ENCODE measurements at places on chromosomes 1 and 21.

DNA sequence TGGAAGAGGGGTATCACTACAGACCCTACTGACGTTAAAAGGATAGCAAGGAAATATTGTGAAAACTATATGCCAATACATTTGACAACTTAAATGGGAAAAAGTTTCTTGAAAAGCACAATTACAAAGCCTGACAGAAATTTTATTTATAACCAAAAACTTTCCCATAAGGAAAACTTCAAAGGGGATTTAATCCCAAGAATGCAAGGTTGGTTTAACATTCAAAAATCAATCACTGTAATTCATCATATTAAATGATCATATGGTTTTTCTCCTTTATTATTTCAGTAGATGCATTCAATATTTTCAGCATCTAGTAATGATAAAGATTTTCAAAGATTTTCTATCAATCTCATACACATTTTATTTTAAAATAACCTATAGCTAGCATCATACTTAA is 13.3 kb downstream of the LRRC8C start:
- DNase-seq = no peak

DNA sequence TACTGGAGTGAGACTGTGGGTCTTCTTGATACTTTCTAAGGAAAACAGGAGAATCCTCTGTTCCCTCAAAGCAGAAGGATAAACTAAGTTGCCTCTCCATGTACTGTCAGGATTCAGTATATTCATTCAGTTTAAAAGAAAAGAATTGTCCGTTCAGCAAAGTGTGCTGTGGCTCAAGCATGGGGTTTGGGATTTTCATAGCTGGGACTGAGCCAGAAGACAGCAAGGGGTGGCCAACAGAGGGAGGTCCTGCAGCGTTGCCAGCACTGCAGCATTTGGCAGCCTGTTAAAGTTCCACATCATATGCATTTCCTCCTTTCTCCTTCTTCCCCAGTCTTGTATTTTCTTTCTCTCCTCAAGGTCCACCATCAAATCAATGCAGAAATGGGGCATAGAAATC is 75.1 kb downstream of the DTL start:
- no peak for DNase-seq

- DNase-seq = no peak
Observed at GRCh38 chr1:199010492-199010891, 371.7 kb downstream of the PTPRC start.

DNA sequence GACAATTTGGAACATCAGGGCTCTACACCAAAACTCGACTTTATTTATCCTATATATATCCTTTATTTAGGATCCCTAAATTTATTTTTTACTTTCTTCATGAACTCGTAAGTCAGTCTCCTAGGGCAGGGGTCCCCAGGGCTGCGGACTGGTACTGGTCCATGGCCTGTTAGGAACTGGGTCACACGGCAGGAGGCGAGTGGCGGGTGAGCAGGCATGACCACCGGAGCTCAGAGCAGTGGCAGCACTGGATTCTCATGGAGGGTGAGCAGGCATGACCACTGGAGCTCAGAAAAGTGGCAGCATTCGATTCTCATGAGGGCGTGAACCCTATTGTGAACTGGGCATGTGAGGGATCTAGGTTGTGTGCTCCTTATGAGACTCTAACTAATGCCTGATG is 427.0 kb downstream of the SMYD3 start:
- no peak for DNase-seq

GRCh38 chr1:177137814-177138213 is 26.7 kb downstream of the ASTN1 start:
- DNase-seq = no peak

DNA sequence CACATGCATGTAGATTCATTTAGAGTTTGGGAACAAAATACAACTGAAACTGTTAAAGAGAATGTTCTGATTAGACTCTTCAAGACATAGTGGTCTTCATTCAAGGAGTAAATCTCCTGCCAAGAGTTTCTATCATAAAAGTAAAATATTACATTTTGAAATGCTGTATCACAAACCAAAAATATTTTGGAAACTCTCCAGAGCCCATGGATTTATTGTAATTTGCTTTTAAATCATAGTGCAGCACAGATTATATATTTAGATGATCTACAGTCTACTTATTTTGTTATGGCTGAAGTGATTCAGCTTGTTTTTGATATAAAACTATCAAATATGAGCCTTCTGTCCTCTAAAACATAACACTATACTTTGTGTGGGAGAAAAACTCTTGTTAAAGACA is 105.3 kb downstream of the DISP1 start:
- no peak for DNase-seq

- no peak for DNase-seq
Observed at GRCh38 chr1:110292031-110292741, 47.0 kb upstream of the RBM15 start.

GRCh38 chr1:114648503-114648902 is 21.3 kb downstream of the DENND2C start:
- DNase-seq = no peak

GRCh38 chr21:31612894-31613785 is 46.4 kb upstream of the SOD1 start:
- DNase-seq = no peak

- DNase-seq = no peak
Observed at GRCh38 chr1:160744199-160744851, 5.3 kb downstream of the SLAMF7 start.

- no peak for DNase-seq
Observed at GRCh38 chr21:36784947-36785346, 86.0 kb downstream of the SIM2 start.

DNA sequence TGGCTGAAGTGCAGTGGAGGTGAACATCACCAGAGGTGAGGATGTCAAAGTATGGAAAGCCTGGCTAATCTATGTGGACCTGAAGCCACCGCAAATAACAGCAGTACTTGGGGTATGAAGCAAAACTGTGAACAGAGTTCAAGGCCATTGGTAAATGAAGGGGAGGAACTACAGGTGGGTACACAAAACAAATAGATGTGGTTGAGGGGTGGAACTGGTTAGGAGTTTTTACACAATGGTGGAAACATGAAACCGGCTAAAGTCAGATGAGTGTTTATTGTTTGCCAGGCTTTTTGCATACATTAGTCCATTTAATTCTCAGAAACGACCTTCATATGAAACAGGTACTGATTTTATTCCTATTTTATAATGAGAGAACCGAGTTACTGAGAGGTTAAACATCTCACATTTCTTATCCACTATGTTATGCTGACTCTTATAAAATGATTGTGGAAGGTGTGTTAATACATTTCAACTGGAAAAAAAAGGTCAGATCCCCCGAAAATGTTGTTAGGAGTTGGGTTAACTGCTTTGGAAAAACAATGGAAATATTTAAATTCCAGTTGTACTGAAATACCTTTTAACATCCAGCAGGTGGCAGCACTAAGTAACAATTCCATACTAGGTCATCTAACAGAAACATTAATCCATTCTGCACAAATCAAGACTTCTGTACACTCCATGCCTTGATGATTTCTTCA is 44.3 kb upstream of the GTF2B start:
- no peak for DNase-seq

DNA sequence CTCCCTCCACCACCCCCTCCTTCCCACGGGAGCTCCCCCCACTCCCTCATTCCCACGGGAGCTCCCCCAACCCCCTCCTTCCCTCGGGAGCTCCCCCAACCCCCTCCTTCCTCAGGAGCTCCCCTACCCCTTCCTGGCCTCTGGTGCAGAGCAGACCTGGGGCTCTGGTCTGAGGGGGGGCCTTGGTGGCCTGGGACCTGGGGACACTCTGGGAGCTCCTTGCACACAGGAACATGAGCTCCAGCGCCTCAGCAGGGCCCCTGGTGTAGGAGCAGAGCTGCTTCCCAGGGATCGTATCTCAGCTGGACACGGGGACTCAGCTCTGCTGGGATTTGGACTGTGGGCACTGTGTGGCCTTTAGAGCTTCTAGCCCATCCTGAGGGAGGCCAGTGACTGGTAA is 19.7 kb upstream of the PRSS38 start:
- DNase-seq = no peak

DNA sequence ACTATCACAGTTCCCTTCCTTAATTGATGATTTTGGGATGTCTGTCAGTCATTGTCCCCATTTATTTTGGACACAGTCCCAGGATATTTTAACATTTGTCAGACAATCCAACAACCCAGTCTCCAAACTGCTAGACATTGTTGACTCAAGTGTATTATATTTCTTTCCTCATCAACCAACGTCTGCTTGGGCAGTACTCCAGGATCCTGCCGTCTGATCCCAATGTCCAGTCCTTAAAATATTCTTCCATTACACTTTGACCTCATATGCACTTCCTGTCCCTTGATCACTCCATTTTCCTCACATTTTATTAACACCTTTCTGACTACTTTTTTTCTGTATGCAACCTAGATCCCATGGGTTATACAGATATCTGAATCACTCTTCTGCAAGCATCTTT is 39.8 kb upstream of the KIAA0040 start:
- DNase-seq = no peak

- no peak for DNase-seq
Observed at GRCh38 chr1:6154525-6155319, 25.4 kb downstream of the CHD5 start.

DNA sequence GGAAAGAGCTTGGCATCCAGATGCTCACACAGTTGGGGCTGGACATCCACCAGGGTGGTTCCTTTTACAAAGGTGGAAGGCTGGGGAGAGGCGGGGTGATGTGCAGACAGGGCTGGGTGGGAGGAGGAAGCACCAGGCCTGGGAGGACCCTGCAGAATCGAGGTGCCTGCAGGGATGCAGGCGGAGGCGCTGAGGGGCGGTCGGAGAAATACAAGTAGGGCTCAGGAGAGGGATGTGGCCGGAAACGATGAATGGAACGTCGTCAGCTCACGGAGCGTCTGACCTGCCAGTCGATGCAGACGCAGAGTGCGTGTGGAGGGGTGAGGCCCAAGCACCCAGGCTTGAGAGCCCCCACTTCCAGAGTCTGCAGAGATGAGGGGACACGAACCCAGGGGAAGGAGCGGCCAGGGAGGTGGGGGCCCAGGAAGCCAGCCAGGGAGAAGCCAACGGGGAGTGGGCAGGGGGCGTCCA is 63.4 kb downstream of the TRIM11 start:
- DNase-seq = no peak

DNA sequence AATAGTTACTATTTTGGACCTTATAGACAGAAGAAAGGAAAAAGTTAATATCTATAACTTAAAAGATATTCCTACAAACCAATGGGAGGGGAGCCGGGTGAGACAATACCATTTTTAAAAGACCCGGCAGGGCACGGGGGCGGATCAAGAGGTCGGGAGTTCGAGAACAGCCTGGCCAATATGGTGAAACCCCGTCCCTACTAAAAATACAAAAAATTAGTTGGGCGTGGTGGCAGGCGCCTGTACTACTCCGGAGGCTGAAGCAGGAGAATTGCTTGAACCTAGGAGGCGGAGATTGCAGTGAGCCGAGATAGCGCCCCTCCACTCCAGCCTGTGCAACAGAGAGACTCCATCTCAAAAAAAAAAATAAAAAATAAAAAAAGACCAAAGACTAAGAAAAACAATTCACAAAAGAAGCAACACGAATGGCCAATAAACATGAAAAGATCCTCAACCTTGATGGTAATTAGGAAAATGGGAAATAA is 1.2 kb upstream of the PSMB2 start:
- no peak for DNase-seq

GRCh38 chr1:200409203-200409760 is 554 bp downstream of the ZNF281 start:
- DNase-seq = no peak

DNA sequence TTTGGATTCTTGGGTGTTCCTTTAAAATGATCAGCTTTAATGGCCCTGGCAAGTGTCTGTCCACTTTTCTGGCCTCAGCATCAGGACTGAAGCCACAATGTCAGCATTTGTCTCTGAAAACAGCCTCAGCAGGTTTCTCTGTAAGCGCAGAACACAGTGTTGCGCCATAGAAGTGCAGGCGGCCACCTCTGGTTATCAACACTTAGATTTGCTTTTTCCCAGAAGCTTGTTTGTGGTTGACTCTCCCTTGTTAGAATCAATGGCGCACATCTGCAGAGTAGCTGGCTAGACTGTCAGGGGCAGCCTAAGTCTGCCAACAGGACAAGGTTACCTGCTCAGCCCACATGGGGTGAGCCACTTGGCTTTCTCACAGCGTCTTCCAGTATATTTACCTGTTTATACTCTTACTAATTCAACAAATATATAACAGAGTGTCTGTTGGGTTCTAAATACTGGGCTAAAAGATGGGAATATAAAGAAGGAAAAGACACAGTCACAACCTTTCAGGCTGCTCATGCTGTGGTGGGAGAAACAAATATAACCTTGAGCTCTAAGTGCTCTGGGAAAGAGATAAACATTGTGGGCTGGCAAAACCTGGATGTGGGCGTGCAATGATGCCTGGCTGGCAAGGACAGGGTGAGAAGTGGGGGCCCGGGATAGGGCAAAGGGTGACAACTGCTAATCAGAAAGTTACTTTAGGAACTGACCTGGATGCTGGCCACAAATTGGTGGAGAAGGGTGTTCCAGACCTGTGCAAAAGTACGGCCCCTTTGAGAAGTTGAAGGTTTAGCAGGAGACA is 149.3 kb upstream of the KIAA0040 start:
- no peak for DNase-seq

All from GOT3 (cell line).